CD8-positive, alpha-beta T cell (primary cell): ENCODE measurements at places on chromosomes 11 and 22. TPM values are rescaled to one million over a fixed set of nuclear protein-coding genes. Genes with fewer than 3 reads are reported as not detected.
A peak's percentile ranks its signal among the peaks of the same experiment; 100 is the strongest.

GRCh38 chr22:23180301-23180892 is at the start of gene BCR:
Gene BCR (plus strand): TSS chr22:23180509. CDS start chr22:23180961, 452 bp downstream.
- peak; percentile 84 for DNase-seq

- DNase-seq, result no peak
These were observed 8.3 kb downstream of the IGLL5 start for GRCh38 chr22:22895776-22896445.

- no peak for DNase-seq
These were observed 568 bp downstream of the SCUBE1 start for GRCh38 chr22:43342347-43343261.

- DNase-seq, result no peak
These were observed 4.5 kb downstream of the IGLL1 start for GRCh38 chr22:23575601-23576000.

DNA sequence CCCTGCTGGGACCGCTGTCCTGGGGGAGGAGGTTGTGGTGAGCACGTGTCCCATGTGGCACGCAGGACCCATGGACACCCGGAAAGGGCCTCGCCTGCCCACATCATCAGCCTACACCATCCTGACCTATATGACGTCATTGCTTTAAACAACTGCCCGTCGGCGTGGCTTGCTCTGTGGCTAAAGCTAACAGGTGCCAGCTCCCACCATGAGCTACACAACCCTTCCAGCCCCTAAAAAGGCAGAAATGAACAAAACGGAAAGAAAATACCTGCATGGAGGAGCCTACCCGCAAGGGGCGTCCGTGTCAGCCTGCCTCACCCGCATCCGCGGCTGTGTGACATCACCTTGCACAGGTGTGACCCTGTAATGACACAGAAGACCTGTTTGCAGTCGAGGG is 481.8 kb downstream of the BRD1 start:
- no peak for DNase-seq

GRCh38 chr11:88035271-88035670 is 140.0 kb downstream of the RAB38 start:
- no peak for DNase-seq

DNA sequence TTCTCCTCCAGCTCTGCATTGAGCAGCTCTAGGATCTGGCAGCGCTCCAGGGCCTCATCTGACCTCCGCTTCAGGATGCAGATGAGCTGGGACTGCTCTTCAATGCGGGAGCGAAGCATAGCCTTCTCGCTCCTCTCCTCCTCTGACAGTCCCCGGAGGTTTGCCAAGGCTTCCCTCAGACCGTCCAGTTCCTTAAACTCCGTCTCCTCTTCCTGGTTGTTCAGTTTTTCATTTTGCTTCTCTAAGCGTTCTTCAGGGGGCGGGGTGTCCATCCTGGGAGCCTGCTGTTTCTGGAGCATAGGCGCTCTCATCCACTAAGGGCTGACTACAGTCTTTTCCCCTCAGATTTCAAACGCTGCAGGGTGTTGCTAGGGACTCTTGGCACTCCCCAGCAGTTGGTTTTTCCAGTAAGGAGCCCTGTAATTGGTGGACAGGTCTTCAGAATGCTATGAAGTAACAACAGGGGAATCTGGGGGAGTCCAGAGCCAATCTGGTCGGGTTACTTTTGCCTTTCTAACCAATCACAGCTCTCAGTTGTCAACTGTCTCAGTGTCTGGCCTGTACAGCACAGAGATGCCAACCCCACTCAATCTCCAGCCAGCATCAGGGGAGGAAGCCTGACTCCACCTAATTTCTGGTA is at the start of gene CCDC89:
Gene CCDC89 (minus strand): TSS at position 376 of the 640 bp plus-strand sequence. CDS start 65 bp downstream, at position 311.
- DNase-seq, result no peak

DNA sequence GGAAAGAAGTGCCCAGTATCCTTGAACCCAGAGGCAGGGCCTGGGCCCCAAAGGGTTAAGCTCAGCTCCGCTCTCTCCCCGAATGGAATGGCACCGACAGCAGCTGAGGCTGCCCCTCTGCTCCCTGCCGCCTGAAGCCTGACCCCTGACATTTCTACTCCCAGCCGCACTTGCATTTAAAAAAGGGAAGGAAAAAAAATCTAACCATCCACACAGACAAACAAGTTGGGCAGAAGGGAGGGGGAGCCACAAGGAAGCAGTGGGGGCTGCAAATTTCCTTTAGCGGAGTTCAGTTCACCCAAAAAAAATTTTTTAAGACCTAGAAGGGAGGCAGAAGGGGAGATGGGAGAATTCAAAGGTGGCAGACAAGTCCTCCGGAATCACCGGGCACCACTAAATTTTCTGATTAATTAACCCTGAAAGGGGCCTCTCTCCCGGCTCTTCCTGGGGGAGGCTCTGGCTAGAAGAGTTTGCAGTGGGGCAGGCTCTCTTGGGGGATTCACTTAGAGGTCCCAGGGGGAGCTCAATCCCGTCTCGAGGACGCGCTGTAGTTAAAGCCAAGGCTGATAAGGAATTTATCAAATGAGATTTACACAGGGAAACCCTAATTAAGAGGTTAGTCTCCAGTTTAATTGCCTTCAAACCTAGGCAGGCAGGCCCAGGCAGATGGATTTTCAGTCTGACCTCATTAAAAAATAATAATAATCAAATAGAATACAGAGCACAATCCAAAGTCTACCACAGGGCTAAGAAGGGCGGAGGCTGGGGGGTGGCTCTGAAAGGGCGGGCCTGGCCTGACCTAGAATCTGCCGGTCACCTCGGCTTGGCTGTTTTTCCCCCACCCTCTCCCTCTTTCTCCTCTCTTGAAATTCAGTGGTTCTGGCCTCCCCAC is 25.6 kb downstream of the MN1 start:
- no peak for DNase-seq

GRCh38 chr11:134097166-134097565 is 28.3 kb downstream of the JAM3 start:
- no peak for DNase-seq

GRCh38 chr11:86800076-86800959 is at the start of gene PRSS23:
Gene PRSS23 (plus strand): TSS chr11:86800542. CDS start chr11:86807644, 7,102 bp downstream.
- DNase-seq, result peak; percentile 7

- no peak for DNase-seq
These were observed 4.3 kb downstream of the INPPL1 start for GRCh38 chr11:72228844-72229231.

DNA sequence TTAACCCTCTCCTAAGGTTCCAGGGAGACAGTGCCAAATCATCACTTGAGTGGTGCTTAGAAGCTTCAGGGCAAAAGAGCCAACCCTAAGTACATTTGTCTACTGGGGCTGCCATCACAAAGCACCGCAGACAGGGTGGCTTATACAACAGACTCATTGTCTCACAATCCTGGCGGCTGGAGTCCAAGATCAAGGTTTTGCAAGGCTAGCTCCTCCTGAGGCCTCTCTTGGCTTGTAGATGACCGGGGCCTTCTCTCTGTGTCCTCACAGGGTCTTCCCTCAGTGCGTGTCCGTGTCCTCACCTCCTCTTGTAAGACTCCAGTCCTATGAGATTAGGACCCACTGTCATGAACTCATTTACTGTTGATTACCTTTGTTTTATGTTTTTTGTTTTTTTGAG is 34.1 kb upstream of the CD81 start:
- no peak for DNase-seq

- DNase-seq, result no peak
These were observed 30.0 kb downstream of the RASSF10 start for GRCh38 chr11:13039126-13039525.

GRCh38 chr11:1628506-1629325 is 859 bp upstream of the KRTAP5-5 start:
- peak; percentile 27 for DNase-seq

DNA sequence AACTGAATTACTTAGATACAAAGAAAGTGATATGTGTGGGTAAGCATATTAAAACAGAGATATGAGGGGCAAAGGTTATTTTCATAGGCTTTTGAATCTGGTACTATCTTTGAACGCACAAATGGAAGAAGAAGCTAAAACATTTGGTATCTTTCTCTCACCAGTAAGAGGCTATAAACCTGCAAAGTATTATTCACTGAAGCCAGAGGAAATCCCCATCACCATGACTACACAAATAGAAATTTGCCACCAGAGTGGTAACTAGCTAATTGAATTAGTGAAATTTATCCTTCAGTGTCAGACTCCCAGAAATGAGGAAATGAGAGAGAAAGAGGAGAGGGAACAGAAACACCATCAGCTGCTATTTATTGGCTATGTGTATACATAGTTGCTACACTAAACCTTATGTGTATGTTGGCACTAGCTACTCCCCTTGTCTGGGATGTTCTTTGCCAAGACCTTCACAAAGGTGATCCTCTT is 503.4 kb downstream of the DLG2 start:
- no peak for DNase-seq

- DNase-seq, result no peak
These were observed 8.4 kb upstream of the IRAG1 start for GRCh38 chr11:10701982-10702381.

DNA sequence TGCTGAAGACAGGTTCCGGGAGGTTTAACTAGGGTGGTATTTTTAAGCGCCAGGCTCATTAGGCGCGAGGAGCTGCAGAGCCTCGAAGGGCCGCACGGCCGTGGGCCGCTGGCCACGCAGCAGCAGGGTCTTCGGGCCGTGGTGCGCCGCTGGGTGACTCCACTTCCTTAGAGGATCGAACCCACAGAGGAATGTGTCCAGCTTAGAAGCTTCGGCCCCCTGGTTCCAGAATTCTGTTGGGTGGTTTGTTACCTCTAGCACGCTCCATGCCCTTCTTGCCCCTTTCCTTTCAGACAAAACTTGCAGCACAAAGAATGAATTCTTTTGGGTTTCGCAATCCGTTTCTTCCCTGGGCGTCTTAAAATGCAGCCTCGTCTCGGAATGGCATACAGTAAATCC is 773 bp upstream of the PATL1 start:
- no peak for DNase-seq

DNA sequence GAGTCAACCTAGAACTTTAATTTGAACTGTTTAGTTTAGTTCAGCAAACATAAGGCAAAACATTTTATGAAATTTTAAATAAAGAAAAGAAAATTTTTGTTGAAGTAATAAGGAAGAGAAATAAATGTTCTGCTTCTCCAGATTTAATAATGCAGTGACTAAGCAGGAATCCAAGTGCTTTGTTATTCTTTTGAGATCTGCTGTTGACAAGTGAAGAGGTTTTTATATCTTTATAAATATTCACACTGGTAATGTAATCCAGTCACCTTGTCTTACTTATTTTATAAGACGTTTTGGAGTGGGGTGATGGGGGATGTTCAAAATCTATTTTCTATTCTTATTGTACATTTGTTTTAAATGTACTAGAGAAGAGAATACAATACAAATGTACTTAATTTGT is 725.9 kb upstream of the CCDC179 start:
- DNase-seq, result no peak

DNA sequence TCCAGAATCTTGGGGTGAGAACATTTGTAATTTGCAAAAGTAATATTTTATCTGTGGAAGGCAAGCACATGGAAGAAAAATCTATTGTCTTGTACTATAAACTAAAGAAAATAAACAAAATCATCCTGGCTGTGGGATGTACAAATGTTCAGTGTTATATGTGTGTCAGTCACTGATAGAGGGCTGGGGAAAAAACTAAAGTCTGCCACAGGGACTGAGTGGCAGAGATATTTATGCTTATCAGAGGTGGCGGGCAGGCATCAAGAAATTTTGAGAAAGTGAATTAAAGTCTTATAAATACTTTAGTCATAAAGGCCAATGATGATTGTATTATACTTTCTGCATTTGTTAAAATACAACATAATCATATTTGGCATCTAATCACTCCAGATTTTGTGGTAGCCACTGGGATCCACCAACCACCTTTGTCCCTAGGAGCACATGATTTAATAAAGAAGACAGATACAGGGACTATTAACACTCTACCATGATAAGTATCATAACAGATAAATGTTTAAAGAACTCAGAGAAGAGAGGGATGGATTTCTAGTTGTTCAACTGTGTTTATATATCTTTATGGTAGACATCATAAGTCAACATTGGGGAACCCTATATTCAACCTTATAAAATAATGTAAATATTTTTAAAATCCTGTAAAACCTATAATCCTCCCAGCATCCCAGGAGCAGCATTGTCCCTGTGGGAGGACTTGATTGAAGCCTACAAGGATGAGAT is 2.6 kb upstream of the ENDOD1 start:
- no peak for DNase-seq

GRCh38 chr11:29351301-29351873 is 665.4 kb downstream of the KCNA4 start:
- no peak for DNase-seq

GRCh38 chr22:41638748-41639147 is 17.7 kb downstream of the XRCC6 start:
- no peak for DNase-seq

DNA sequence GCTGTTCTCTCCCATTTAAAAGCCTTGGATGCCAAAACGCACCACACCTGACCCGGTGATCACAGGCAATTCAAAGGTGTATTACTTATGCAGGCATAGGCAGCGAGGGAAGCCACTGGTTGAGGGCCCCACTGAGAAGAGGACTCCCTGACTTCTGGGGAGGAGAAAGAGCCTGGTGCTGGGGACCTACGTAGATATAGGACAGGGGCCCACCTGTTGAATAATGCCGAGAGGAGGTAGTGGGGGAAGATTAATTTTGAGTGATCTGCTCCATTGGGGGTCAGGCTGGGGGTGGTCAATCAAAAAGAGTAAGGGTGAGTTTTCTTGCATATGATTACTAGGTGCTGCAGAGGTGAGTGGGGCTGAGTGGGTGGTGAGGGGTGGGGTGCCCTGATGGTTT is 7.8 kb downstream of the LMO2 start:
- no peak for DNase-seq

GRCh38 chr11:64754124-64754918 is 5.5 kb downstream of the PYGM start:
- DNase-seq, result no peak

DNA sequence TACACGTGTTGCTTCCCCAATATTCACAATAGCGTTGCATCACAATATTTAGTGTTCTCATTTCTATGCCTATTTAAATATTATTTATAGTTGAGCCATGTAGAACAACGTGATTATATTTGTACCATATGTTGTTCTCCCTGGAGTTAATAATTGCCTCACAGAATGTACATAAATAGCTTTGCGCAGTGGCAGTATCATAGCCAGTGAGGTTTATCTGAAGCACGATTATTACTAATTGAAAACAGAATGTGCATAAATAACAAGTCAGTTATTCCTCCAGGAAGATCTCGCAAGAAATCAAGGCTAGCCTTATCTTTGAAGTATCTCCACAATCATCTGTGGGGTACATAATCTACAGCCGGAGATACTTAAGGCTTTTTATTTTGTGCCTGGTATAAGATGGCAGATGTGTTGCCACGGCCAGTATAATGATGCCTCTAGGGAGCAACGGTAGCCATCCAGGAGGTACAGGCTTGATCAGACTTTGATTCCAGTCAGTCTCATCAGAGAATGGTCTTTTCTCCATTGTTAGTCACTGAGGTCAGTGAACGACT is 197.5 kb downstream of the MSANTD4 start:
- no peak for DNase-seq

GRCh38 chr11:34495724-34496377 is 17.7 kb downstream of the ELF5 start:
- DNase-seq, result no peak

- DNase-seq, result no peak
These were observed 24.6 kb upstream of the P2RY2 start for GRCh38 chr11:73193251-73194033.

The TMEM138 gene
- total RNA-seq, result 62.5 TPM

The POTEH gene
- total RNA-seq, result not detected

The F2 gene
- total RNA-seq, result not detected

The RTL10 gene
- total RNA-seq, result 22.9 TPM

The SLC22A12 gene
- not detected for total RNA-seq

The CLCF1 gene
- 7.8 TPM for total RNA-seq

The SCGB1D2 gene
- not detected for total RNA-seq

The TMPRSS4 gene
- not detected for total RNA-seq
